MM.1S (cell line): ENCODE measurements at places on chromosomes 7 and 10.
A peak's percentile ranks its signal among the peaks of the same experiment; 100 is the strongest.

DNA sequence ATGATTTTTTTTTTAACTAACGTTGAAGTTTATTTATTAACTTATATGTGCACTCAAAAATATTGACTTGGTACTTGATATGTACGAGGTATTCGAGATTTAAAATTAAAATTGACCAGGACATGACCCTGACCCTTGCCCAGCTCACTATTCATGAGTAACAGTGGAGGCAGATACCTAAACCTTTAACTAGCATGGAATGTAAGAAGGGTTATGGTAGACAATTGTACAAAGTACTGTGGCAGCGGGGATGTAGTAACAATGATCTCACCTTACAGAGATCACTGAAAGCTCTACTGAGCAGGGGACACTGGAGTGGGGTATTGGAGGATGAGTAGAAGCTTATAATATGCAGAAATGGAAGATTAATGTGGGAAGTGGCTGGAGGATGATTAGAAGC, 60.8 kb downstream of the ADRA2A start:
- no peak for DNase-seq

- DNase-seq: no peak
Observed at GRCh38 chr7:28956608-28957063, 1.5 kb downstream of the TRIL start.

DNA sequence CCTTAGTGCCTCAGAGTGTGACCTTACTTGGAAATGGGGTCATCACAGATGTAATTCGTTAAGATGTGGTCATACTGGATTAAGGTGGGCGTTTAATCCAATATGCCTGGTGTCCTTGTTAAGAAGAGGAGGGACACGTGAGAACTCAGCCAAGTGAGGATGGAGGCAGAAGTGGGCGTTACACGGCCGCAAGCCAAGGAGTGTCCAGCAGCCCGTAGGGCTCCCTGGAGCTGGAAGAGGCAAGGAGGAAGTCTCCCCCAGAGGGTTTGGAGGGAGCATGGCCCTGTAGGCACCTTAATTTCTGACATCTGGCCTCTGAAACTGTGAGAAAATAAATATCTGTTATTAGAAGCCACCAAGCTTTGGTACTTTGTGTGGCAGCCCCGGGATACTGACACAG, 21.3 kb downstream of the DOCK1 start:
- DNase-seq: no peak

GRCh38 chr10:69503896-69504265, 52.6 kb downstream of the TSPAN15 start:
- no peak for DNase-seq

DNA sequence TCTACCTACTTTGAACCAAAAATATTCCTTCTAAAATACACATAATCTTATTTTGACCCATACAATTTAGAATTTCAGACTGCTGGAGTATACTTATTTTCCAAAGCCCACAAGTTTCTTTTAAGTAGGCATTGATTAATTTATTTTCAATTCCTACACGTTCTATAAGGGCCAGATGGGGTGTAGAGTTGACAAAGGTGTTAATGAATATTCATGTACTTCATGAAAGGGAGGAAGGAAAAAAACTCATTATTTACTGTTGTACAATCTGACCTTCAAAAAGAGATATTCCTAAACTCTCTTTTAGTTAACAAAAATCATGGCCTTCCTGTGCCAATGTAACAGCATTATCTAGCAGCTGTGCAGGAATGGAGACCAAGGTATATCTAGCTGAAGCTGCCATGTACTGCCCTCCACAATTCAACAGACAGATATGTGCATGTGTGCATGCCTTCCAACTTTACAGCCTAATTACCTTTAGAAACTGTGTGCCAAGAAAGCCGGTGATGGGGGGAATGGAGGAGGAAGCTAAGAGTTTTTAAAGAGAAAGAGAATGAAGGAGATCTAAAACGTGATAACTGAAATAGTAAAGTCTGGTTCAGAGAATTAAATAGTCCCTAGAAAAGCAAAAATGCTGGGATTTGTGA, 108.9 kb downstream of the UPF2 start:
- DNase-seq: no peak

DNA sequence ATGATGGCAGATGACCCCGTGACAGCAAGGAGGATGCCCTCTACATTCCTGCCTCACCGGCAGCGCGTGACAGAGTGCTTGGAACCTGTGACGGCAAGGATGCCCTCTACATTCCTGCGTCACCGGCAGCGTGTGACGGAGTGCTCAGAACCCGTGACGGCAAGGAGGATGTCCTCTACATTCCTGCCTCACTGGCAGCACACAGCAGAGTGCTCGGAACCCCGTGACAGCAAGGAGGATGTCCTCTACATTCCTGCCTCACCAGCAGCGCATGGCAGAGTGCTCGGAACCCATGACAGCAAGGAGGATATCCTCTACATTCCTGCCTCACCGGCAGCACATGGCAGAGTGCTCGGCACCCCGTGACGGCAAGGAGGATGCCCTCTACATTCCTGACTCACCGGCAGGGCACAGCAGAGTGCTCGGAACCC, 231.0 kb downstream of the DIP2C start:
- DNase-seq: no peak

DNA sequence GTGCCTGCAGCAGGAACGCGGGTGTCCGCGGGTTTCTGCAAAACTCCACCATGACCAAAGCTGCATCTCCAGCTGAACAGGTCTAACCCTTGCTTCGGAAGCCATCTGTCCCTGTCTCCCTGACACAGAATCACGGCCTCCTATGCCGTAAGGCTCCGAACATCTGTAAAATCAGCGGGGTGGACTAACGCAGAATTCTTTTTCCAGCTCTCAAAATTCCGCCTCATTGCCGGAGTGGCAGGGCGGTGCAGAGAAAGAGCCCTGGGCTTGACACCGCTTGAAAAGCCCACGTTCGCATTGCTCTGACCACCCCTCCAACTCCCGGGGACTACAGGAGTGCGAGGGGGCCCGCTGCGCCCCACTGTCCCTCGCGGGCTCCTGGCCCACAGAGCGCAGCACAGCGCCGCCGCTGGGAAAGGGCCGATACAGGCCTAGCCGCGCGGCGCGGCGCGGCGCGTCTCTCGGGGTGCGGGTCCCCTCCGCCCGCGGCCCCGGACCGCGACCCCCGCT, 409 bp downstream of the DNMBP start:
- peak; percentile 63 for DNase-seq

GRCh38 chr10:34154383-34154900, 660.7 kb downstream of the PARD3 start:
- no peak for DNase-seq

- DNase-seq: no peak
Observed at GRCh38 chr10:30160271-30160982, 101.0 kb upstream of the JCAD start.

DNA sequence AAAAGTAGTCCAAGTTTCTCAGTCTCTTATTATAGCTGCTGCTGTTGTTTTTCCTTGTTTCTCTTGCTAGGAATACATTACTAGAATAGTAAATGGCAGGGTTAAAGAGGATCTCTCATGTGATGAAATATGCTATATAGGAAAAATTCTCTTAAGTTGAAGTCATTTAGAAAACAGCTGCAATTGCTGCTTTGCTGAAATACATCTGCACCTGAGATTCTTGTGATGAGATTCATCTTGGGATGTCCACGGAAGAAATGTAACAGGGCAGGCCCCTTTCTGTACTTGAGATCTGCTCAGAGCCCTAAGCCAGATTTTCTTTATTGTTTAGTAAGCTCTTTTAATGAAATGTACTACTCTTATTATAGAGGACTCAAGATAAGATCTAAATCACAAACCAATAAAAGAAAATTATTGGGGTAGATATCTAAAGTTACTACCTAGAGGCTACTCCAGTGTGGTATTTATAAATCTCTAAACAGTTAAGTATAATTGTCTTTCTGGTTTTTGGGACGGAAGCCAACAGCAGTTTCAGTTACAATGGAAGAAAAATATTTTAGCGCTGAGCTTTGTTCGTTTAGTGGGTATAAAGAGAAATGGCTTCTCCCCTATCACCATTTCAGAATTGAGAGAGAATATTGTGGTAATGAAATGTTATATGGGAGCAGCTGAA, 701.5 kb downstream of the KCNMA1 start:
- DNase-seq: no peak

- DNase-seq: no peak
Observed at GRCh38 chr7:156510966-156511365, 129.6 kb upstream of the RNF32 start.

GRCh38 chr10:33783557-33783956, 449.1 kb upstream of the NRP1 start:
- no peak for DNase-seq

DNA sequence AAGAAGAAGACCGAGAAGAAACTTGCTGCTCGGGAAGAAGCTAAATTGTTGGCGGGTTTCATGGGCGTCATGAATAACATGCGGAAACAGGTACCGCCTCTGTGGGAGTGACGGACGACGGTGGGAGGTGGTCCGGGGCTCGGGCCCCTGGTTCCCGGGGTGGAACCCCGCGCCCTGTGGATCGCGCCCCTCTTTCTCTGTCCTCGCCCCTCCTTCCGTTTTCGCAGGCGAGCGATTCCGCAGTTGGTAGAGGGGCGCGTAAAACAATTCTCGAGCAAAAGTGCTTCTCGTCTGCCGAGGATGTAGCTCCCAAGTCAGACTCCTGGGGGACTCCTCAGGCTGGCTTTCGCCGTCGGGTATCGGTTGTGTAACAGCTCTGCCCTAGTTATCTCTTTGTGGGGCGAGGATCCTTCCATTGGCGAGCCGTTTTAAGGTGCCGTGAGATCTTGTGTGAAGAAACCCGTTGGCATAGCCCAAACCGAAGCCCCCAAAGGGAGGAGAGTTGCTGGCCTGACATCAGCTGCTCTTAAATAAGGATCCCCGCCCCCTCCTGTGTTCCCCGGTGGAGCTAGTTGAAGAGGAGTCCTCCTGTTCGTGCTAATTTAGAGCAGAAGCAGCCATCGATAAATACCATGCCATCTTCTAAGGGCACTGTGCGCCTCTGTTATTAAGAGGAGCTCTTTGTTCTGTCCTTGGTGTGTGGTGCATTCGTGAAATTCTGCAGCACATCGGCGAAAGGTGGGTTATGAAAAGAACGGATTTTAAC, 655 bp downstream of the KLHL7 start:
- DNase-seq: peak; percentile 38

GRCh38 chr10:13650961-13651360, 64.2 kb downstream of the PRPF18 start:
- no peak for DNase-seq

- no peak for DNase-seq
Observed at GRCh38 chr7:34096198-34096651, 190.9 kb downstream of the BMPER start.

- no peak for DNase-seq
Observed at GRCh38 chr7:78015574-78016260, 217.1 kb downstream of the PHTF2 start.

DNA sequence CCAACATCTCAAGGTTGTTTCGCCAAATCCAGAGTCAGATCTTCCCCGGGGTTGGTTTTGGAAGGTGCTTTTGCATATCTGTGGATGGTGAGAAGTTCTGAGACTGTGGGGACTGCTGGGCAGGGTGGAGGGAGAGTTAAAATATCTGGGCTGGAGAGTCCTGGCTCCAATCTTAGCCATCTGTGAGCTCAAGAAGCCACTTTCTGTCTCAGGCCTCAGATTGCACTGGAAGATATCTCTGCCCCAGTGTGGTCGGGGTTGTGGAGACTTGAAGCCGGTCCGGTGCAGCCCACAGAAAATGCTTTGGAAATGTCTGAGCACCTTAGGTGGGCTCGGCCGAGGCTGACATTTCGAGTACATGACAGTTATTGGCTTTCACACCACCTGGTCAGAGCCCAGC, 72.2 kb upstream of the SFMBT2 start:
- peak; percentile 41 for DNase-seq

DNA sequence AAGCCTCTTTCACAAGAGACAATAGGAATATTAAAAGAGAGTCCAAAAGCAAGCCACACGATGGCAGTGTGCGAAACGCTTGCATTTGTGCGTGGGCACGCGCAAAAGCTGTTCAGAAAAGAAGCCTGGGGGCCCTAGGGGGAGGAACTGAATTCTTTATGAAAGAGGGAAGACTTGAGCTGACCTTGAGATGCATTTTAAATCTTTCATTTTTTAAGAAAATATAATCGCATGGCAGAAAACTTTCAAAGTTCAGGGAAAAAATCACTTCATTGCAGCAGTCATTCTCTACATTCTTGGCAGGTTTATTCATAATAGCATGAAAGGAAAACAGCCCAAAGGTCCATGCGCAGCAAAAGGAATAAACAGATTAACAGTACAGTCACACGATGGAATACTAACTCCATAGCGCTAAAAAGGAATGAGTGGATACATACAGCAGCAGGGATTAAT, 206.5 kb upstream of the PRKCQ start:
- no peak for DNase-seq

GRCh38 chr10:1560535-1561192, 176.7 kb downstream of the ADARB2 start:
- no peak for DNase-seq

DNA sequence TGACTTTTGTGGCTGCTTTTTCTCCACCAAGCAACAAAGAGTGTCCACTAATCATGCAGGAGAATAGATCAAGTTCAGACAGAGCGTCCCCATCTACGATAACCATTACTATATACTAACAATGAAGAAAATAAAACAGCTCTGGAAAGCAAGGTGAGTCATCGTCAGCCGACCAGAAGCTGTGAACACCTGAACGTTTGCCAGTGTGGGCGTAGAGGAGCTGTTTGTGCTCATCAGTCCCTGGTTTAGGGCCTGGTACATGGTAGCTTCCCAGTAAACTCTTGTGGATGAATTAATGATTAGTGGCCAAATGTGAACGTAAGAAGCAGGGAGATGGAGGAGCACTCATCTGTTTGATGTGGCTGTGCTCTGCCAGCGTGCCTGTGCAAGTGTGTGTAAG, 180.7 kb downstream of the EVX1 start:
- DNase-seq: no peak

GRCh38 chr7:28419716-28420115, 7.4 kb downstream of the CREB5 start:
- no peak for DNase-seq

DNA sequence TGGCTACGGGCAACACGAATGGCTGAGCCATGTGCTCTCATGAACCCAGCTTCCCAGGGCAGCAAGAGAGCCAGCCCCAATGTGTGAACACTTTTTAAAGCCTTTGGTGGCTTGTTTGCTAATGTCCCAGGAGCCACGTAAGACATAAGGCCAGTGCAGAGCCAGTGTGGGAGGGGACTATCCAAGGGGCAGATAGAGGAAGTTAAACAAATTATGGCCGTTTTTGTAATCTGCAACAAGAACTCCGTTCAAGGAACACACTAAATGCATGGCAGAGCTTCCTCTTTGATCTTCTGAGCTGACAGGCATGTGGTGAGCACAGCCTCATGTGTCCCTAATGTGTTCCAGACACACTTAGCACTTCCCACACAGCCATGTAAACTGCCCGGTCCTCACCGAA, 133.3 kb downstream of the TEX36 start:
- no peak for DNase-seq

- DNase-seq: no peak
Observed at GRCh38 chr10:33010132-33011037, 52.4 kb upstream of the ITGB1 start.

- DNase-seq: no peak
Observed at GRCh38 chr10:133614830-133615580, 11.6 kb downstream of the FRG2B start.

- no peak for DNase-seq
Observed at GRCh38 chr10:126439942-126440341, 51.7 kb upstream of the ADAM12 start.
